ENCODE measurements at places on chromosomes 3 and 15.

GRCh38 chr15:64691896-64692565, 83.4 kb downstream of the RBPMS2 start:
- no peak for DNase-seq

- no peak for DNase-seq
These were observed 3.0 kb upstream of the PHGR1 start for GRCh38 chr15:40347559-40348473.

DNA sequence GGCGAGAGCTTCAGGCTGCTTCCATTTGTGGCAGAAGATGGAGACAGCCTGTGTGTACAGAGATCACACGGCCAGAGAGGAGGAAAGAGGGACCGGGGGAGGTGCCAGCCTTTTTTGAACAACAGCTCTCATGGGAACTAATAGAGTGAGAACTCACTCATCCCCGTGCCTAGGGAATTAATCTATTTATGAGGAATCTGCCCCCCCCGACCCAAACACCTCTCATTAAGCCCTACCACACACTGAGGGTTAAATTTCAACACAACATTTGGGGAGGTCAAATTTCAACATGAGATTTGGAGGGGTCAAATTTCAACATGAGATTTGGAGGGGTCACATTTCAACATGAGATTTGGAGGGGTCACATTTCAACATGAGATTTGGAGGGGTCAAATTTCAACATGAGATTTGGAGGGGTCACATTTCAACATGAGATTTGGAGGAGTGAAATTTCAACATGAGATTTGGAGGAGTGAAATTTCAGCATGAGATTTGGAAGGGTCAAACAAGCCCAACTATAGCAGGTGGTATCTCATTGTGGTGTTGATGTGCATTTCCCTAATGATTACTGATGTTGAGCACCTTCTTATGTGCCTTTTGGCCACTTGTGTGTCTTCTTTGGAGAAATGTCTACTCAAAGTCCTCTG, 20.6 kb upstream of the RFTN1 start:
- DNase-seq = peak; percentile 24

DNA sequence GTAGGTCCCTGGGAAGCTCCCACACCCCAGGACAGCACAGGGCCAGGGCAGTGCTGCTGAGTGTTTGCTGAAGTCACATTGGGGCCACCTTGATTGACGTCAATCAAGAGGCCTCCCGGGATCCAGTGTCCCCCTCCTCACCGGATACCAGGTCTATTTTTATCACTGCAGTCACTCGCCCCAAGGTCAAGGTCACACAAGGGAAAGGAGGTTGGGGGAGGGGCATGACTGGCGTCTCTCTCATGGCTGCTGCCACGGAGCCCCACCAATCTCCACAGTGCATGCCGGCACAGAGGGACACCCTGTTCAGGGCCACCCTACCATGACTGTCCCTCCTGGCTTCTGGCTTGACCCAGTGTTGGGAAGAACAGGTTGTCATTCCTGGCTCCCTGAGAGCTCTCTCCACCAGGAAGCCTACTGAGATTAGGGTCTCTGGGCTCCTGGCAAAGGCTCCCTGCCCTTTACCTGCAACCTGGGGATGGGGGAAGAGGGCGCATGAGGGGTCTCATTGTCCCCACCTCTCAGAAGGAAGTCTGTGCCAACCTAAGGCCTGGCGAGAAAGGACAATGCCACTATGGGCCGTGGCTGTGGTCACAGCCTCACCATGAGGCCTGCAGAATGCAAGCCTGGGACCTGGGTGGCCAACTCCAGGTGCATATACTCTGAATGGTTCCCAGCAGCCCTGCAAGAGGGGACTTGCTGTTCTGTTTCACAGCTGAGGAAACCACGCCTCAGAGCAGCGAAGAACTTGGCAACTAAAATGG, 1.5 kb downstream of the MYL3 start:
- DNase-seq = no peak

GRCh38 chr3:45516829-45517228, 77.7 kb upstream of the LIMD1 start:
- no peak for DNase-seq

DNA sequence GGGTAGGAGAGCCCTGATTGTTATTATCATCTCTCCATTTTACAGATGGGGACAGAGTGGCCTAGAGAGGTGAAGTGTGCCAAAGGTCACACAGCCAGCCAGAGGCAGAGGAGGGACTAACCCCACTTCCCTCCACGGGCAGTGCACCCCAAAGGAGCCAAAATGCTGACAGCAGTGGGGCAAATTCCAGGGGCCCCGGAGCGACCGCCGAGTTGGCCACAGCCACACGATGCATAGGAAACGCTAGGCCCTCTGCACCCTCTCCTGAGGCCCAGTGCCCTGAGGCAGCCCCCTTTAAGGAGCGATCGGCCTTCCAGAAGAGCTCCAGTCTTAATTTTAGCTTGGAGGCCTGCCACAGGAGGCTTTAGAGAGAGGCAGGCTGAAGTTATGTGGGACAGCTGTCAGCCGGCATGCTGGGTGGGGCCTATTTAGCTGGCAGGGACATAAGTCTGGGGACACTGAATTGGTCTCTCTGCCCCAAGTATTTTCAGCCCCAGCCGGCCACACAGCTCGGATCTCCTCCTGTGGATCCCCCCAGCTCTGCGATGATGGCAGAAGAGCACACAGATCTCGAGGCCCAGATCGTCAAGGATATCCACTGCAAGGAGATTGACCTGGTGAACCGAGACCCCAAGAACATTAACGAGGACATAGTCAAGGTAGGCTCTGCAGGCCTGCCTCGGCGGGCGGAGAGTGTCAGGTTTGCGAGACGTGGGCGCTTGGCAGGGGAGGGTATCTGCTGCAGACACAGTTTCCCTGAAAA, at the start of gene CAV3:
CAV3 (plus strand) TSS at position 471 of the 763 bp plus-strand sequence; CDS start at position 546, 75 bp downstream.
- no peak for DNase-seq

DNA sequence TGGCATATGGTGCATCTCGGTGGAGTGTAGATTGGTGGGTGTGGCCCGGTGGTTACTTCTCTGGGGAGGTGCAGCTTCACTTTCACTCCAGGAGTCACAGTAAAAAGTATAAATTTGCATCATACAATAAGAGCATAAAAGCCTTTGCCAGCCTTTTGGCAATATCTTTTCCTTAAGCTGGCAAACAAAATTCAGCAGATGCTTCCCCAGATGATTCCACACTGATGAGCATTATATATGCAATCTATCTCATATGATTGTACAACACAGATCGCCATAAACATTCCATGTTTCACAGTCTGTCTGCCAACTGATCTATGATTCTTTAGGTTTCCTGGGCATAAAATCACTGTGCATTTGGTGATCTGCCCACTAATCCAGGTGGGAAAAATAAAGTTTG, 120.2 kb upstream of the ALCAM start:
- no peak for DNase-seq

DNA sequence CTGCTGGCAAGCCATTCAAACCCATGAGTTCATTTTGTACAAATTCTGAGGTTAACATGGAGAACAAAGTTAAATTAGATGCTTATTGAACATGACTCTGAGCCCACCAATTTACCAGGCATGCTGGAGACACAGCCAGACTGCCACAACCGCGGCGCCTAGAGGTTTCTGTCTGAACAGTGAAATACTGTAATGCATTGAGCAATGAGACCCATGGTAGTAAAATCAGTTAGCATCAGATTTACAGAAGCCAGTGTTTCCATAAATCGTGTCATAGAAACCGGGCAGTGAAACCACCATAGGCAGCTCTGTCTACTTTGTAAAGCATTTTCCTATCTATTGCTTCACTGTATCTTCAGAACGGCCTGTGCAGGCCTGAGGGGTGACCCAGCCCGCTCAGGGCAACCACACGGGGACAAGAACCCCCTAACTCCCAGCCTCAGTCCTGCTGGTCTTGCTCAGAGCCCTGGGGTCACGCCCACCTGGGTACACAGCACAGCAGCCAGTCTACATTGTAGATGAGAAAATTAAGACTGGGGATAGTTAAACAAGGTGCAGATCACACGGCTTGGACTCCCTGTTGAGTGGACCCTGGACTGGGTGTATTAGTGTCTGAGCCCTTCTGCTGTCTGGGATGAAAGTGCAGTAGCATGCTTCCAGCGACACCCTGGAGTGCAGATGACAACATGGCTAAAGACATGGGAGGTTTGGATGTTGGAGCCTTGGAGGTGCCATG, 44.2 kb downstream of the MGLL start:
- no peak for DNase-seq

DNA sequence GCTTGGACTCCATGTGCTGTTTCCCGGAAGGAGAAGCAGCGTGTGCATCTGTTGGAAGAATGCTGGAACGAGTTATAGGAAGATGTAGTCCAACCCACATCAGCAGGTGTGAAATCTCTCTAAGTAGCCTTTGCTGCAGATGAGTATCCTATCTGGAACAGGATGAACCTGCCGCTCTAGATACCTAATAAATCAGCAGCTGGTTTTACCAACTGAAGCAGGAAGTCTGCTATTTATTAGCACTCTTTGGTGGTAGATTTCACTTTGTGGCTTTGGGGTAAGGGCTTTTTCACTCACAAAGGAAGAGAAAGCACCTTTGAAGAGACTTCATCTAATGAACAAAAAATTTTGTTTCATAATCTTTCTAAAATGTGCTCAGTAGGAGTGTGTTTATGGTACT, 66.4 kb downstream of the DCUN1D1 start:
- DNase-seq = peak; percentile 83

DNA sequence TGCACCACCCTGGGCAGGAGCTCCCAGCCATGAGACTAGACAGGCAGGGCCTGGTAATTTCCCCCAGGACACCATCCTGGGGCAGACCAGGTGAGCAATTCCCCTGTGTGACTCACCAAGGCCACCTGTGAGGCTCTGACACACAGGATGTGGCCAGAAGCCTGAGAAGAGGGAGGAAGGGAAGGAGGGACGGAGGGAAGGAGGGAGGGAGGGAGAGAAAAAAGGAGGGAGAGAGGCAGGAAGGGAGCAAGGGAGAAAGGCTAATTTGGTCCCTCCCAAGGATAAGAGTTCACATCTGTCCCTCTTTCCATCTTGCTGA, 25.9 kb downstream of the WNT7A start:
- no peak for DNase-seq
